SK-N-MC (cell line): ENCODE measurements at places on chromosomes 16 and 17.

DNA sequence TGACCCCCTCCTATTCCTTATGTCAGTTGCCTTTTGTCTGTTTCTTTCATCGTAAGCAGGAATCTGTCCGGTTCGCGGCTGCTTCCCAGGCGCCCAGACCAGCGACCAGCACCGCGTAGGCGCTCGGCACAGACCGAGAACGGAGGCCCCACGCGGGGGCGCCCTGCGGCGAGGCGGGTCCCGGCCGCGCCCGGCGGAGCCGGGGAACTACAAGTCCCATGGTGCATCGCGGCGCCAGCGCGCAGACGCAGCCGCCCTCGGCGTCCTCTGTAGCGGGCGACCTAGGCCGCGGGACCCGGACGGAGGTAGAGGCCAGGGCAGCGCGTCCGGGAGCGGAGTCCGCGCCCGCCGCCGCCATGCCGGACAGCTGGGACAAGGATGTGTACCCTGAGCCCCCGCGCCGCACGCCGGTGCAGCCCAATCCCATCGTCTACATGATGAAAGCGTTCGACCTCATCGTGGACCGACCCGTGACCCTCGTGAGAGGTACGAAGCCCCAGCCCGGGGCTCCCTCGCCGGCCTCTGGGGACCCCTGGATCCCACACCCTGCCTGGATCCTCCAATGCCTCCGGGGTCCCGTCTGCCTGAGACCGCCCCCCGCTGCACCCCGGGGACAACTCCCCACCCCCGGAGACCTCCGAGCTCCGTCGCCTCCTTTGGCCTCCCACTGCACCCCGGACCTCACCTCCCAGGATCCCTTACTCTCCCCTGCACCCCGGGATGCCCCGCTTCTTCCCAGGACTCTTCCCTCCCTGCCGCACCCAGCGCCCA, at the start of gene NDUFB10:
Gene NDUFB10 (plus strand): TSS at position 270 of the 771 bp plus-strand sequence. CDS start 87 bp downstream, at position 357.
- DNase-seq, result no peak

DNA sequence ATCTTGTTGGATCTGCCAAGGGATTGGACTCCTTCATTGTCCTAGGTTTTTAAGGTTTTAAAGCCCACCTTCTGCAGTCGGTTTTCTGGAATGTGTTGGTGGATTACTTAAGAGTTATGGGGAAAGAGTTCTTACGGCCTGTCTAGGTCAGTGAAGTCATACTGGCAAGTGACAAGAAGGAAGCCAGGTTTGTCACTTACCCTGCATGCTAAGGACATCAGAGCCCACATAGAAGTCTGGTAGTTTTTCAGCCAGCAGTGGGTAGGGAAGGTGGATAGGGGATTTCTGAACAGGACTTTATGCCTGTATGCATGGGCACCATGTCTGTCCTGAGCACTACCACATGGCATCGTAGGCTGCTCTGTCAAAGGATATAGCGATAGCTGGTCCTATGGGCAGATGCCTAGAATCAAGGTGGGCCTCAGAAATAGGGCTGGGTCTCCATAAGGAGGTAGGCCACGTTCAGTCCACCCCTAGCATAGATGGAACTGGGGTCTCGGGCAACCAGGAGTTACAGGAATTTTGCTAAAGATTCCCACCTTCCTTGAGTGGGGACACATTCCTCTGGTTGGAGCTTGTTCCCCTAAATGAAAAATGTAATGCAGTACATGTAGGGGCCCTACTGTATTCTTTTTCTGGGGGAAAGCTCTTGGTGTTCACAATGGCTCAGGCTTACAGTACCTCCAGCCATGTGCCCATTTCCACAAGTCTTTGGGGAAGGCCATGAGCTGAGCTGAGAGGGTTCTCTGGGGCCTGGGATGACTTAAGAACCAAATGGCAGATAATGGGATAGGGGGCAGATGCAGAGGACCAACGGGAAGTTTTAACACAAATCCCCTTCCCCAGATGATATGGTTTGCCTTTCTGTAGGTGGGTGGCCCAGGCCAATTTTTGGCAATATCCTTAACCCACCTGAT, 27.5 kb downstream of the TRPV2 start:
- DNase-seq, result no peak

GRCh38 chr17:35666070-35666469, 65.4 kb upstream of the RASL10B start:
- DNase-seq, result no peak

GRCh38 chr17:17305281-17305801, 2.2 kb downstream of the NT5M start:
- DNase-seq, result no peak

GRCh38 chr17:39593371-39593770, 14.3 kb downstream of the NEUROD2 start:
- DNase-seq, result no peak

DNA sequence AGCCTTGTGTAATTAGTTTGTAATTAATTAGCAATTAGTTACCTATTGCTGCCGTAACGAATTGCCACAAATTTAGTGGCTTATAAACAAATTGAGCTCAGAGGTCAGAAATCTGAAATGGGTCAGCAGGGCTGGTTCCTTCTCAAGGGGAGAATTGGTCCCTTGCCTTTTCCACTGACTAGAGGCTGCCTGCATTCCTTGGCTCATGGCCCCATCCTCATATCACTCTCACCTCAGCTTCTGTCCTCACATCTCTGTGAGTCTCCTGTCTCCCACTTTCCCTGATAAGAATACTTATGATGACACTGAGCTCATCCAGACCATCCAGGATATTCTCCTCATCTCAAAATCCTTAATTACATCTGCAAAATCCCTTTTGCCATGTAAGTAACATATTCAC, 31.0 kb upstream of the NGFR start:
- DNase-seq, result no peak

GRCh38 chr17:78903101-78903779, at the start of gene CEP295NL:
CEP295NL (minus strand) TSS chr17:78903201; CDS start chr17:78901828, 1,373 bp downstream.
- DNase-seq, result no peak

- DNase-seq, result no peak
These were observed 18.7 kb downstream of the MPRIP start for GRCh38 chr17:17060930-17061329.

- no peak for DNase-seq
These were observed 3.9 kb downstream of the SPATA20 start for GRCh38 chr17:50550661-50551432.

DNA sequence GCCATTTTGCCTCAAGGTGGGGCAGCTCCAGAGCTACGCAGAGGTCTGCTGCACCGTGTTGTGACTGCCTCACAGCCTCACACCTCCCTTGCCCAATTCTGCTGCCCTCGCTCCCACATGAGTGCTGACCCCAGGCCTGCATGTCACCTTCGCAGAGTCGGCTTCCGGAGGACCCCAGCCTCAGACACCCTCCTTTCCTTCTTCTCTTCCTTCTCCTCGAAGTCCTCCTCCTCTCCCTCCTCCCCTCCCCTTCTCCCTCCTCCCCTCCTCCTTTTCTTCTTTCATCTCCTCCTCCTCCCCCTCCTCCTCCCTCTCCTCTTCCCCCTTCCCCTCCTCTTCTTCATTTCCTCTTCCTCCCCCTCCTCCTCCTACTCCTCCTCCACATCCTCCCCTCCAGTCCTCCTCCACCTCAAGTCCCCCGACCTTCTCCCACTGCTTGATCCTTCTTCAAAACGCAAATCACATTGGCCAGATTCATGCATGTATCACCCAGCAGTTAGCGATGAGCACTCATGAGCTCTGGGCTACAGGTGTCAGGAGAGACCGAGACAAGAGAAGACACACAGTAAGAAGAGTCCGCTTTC, 243.8 kb downstream of the RBFOX3 start:
- no peak for DNase-seq

DNA sequence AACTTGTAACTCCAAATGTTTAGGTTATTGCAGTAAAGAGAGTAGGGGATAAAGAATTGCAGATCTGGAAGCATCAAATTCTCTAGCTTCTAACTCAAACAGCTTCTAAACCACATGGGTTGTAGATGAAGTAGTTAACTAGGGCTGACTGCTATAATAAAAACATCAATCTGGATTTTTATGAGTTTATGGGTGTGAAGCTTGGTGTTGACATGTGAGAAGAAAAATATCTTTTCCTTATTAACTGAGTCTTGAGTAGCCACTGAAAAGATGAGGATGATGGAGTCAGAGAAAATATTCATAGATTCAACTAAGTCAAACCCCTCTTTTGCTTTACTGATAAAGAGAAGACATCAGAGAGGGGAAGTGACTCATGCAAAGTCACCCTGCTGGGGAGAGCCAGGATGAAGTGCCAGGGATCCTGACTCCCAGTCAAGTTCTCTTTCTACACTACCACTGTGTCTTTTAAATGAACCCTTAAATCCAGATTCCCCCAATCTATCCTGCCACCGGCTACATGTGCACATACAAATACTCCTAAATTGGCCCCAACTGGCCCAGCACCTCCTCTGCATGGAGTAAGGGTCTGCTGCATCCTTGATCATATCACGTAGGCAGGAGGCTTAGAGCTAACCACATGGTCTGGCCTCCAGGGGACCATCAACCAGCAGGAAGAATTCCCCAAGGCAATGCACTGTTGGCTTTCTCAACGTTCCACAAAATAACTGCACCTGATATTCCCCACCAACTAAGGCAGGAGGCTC, 264.0 kb upstream of the CCL2 start:
- DNase-seq, result no peak

- no peak for DNase-seq
These were observed 20.4 kb downstream of the SOCS1 start for GRCh38 chr16:11235703-11235991.
